ENCODE measurements at places on chromosomes 12 and 14.

- DNase-seq: no peak
These were observed 1.5 kb upstream of the HOTAIR start for GRCh38 chr12:53976172-53976822.

DNA sequence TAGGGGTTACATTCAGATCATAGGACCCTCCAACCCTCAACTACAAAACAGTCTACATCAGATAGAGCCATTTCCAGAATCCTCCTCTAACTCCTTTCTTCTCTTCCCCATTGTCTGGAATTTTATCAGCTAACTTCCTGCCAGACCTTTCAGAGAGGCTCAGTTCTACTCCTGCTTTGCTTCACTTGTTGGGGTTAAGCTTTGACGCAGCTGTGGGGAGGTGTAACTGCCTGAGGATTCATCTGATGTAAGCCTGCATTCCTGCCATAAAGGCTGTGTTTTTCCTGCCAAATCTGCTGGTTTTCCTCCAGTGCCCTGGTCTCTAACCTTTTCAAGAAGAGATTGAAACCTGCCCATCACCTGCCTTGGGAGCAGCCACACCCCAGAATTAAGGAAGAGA, 16.9 kb downstream of the DHRS2 start:
- DNase-seq: no peak

- no peak for DNase-seq
These were observed 40.3 kb downstream of the EVL start for GRCh38 chr14:100105357-100106169.

- DNase-seq: no peak
These were observed 174.2 kb downstream of the ESR2 start for GRCh38 chr14:64119980-64120379.

GRCh38 chr12:64814432-64814831, 10.0 kb upstream of the TBC1D30 start:
- no peak for DNase-seq
